ENCODE measurements at places on chromosomes 7 and 10.

DNA sequence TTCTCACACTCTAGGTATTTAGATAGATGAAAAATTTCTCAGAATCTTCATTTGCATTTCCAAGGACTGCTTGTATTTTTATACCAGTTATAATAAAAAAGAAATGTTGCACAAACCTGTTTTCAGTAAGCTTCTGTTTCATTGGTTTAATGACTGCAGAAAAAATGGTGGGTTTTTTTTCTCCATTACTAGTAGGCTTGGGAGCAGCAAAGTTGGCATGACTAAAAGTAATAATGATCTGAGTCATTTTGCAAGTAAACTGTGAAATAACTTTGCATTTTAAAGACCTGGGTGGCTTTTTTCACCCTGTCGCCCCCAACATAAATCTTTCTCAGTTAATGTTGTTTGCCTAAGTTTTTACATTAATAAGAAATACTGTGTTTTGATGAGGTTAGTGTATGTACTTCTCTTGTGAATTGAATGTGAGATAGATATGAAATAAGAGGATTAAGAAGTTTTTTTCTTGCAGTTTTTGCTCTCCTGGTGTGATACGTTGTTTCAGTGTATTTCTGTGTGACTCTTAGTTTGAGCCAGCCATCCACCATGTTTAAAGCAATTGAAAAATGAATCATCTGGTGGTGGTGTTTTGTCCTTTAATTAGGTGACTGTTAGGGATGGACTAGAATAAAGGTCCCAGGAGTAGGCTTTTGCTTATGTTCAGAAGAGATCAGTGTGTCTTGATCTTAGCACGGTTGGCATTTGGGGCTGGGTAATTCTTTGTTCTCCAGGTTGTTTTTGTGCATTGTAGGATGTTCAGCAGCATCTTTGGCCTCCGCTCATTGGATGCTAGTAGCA, 1.8 kb downstream of the GNAI1 start:
- DNase-seq, result no peak

DNA sequence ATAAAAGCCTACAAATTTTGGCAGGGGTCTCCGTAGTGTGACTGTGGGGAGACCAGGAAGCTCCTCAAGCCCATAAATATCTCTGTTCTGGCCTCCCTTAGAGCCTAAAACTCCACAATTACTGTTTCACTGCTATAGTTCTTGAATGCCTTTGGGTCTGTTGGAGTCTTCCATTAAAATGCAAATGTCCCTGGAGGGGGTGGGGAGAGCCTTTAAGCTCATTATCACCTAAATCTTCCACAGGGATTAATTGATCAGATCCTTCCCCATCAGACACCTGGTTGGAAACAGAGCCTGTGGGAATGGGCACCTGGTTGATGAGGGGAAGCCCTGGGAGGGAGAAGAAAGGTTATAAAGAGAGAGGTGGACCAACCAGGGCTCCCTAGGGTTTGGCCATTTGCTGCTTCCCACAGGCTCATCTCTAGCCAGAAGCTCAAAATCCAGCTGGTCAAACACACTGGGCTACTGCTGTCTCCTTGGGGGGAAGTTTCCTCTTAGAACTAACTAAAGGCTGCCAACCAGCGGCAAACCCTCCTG, 718.2 kb downstream of the LRMDA start:
- no peak for DNase-seq

DNA sequence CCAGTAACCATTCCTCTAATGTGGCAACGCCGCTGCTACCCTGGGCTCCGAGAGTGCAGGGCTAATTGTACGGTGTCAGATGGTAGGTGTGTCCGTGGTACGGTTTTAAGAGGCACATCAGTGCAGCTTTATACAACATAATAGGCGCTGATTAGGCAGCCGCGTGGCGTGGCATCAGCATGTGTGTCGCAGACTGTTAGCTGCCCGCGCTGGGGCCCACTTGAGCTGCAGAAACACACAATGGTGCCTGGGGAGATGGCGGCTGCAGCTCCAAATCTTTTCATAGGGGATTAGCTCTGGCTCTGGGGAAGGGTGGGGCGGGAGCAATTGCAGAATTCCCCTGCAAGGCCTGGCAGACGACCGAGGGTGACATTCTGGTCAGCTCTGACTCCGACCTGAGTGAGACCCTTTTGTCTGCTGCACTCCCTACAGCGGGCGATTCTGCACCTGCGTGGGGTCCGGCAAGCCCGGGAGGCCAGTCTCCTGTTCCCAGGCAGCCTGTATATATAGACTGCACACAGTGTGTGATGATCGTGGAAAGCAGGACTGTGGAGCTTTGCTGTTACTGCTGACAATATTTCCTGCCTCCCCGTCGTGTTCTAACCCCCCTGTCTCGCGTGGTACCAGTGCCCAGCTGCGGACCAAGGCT, 722.7 kb upstream of the CELF2 start:
- no peak for DNase-seq

DNA sequence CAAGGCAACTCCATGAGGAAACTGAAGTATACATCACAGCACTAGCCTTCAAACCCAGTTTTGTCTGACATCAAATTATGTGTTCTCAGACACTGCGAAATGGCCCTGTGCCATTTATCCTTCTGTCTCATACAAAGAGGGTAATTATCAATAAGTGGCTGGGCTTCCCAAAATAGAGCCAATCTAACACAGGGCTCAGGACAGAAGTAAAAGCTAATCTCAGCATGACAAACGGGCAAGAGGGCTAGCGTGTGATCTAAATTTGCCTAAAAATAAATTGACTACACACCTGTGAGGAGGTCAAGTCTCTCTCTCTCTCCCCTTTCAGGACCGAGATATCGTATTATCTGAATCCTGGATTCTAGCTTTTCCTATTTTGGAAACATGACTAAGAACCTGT, 67.2 kb downstream of the DGKB start:
- no peak for DNase-seq

DNA sequence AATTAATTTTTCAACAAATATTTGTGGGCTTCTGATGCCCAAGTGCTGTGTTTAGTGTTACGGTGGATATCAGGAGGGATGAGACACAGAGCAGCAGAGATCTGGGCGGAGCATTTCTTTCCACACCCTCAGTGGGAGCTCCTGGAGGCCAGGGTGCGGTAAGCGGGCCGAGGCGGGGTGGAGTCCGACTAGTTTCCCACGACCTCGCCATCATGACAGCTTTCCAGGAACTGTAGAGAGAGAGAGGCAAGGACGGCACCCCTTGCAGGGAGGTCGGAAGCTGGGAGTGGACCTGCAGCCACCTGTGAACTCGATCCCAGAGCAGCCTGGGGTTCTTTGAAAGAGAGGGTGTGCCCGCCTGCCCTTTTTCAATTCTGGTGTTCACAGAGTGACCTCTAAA, 128.2 kb downstream of the ACTR3B start:
- no peak for DNase-seq

DNA sequence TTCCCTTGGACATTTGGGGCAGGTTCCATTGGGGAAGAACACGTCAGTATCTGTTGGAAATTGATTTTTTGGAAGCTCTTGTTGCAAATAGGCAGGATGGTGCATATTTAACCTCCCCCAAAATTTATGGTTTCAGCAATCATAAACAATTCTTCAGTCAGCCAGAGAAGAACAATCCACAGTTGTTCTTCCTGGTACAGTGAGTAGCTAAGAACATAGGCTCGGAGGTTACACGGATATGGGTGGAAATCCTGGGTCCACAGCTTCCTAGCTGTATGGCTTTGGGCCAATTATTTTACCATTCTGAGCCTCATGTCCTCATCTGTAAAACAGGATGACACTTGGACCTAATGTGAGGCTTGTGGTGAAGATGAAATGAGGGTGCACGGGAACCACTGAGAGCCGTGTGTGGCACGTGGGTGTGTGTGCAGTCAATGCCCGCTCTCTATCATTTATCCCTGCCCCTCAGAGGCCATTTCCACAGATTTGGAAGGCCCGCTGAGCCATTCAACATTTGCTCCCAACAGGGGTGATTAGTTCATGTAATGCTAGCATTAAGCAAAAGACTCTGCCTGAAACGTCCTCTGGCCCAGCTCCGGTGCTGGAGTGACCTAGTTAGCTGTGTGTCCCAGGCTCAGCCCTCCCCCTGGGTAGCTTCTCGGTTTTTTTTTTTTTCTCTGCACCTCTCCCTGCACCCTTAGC, 9.7 kb downstream of the CAMK1D start:
- DNase-seq, result no peak

DNA sequence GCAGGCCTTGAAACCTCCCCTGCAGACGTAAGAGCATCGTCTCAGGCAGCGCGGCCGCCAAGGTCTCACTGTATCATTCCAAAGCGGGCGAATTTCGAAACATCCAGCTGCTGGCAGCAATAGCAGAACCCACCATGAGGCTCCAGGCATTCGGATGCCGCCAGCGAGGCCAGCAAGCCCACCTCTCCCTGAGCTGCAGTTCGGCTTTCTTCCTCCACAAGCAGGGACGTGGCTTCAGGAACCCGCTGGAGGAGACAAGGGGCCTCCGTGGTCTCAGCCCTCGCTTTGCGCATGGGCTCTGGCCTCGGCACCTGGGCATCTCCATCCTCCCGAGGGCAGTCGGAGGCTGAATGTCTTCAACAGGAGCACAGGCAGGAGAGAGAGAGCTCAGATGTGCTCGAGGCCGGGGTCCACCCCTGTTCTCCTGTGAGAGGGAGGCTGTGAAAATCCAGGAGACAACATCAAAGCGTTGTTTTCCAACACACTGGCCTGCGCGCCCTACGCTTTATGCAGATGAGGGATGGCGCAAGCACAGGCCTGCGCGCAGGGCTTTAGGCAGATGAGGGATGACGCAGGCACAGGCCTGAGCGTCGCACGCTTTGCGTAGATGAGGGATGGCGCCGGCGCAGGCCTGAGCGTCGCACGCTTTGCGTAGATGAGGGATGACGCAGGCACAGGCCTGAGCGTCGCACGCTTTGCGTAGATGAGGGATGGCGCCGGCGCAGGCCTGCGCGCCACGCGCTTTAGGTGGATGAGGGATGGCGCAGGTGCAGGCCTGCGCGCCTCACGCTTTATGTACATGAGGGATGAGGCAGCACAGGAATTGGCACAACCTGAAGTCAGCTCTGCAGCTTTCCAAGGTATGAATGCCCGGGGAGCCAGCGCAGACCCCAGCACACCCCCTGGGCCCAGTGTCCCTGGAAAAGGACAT, 103.2 kb downstream of the WDR37 start:
- DNase-seq, result no peak

DNA sequence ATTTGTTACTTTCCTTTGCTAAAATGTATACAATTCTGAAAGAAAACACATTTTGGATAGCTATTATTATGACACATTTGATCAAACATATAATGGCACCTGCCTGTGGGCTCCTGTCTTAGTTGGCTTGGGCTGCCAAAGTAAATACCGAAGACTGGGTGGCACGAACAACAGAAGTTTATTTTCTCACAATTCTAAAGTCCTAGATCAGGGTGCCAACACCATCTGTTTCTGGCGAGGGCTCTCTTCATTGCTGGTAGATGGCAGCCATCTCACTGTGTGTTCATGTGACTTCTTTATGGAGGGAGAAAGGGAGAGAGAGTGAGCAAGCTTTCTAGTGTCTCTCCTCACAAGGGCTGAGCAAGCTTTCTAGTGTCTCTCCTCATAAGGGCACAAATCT, 195.8 kb upstream of the FAM3C start:
- no peak for DNase-seq

- no peak for DNase-seq
These were observed 599.6 kb downstream of the INHBA start for GRCh38 chr7:41103331-41103730.

DNA sequence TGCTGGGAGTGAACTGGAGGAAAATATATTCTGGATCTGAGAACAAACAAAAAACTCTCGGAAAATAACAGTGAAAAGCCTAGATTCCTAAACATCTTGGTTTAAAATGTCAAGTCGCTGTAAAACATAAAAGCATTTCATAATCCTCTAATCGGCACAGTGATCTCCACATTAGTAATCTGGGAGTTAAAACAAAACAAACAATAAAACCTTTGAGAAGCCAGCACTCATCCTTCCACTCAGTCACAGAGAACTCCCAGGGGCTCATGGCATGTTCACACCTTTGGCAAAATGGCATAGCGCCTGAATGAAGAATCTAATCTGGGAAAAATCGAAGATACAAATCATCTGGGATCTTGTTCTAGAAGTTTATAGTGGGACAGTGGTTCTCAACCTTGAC, 24.1 kb upstream of the HPS1 start:
- DNase-seq, result no peak
